Fibroblast of upper back skin (primary cell): ENCODE measurements at places on chromosomes 16 and 17.

GRCh38 chr16:81076566-81077075, 417 bp downstream of the C16orf46 start:
- peak; percentile 75 for DNase-seq

- no peak for DNase-seq
These were observed 23.8 kb downstream of the MPRIP start for GRCh38 chr17:17066021-17066420.

DNA sequence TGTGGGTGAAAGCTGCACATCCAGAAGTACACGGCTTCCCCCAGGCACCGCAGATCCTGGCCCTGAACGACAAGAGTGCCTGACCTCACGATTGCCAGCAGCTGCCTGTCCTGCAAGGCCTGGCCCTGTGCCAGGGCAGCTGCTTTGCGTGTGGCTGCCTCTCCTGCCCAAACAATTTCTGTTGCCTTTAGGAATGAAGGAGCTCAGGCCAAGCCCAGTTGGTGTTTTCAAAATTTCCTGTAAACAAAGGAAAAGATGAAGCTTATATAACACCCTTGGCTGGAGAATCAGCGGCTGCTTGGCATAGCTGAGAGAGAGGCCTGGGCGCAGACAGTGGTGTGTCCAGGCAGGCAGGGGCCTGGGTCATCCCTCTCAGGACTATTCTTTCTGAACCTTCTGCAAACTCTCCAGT, 11.7 kb upstream of the SLC47A2 start:
- peak; percentile 21 for DNase-seq

DNA sequence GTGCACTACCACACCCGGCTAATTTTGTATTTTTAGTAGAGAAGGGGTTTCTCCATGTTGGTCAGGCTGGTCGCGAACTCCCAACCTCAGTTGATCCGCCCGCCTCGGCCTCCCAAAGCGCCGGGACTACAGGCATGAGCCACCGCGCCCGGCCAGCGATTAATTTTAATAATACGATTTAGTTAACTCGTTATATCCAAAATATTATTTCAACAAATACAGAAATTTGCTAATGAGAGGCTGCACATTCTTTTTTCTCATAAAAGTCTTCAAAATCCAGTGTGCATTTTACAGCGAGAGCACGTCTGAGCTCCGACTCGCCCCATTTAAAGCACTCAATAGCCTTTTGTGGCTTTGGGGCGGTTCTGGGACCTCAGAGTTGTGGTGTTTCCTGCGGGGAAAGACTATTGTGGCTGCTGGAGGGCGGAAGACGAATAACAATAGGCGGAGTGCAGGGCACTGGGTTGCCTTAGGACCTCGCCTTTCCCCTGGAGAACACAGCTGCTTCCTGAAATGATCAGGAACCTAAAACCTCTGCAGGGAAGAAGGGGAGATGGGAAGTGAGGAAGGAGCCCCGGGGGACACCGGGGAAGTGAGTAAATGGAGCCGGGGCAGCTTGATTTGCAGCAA, 2.9 kb upstream of the ZSCAN10 start:
- DNase-seq = no peak

GRCh38 chr16:31467151-31467773, 4.7 kb upstream of the TGFB1I1 start:
- DNase-seq = no peak

DNA sequence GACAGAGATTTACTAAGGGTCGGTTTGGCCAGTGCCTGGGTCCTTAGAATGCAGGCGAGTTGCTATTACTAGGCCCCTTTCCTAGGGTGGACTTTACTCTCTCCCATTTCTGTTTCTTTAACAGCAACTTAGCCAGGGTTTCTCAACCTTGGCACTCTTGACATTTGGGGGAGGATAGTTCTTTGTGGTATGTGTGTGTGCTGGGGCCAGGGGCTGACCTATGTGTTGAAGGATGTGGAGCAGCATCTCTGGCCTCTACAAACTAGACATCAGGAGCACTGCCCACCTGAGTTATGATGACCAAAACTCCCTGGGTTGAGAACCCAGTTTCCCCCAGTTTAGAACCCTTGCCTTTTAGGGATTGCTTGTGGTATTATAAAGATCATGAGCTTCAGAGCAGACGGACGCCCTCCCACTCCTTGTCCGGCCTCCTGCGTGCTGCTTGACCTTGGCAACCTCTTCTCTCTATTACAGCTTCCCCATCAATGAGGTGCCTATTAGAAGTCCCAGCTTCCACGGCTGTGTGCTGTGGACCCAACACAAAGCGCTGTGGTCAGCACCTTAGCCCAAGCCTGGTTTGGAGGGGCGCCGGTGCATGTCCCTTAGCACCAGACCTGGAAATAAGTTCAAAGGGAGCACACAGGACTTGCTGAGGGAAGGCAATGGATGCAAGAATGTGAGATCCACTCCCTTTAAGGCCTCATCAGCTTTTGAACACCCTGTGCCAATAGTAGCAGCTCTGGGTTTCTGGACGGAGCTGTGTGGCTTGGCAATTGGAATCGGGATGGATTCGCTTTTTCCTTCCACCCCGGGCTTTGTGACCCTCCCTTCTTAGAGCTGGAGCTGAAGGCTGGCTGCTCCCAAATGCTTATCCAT, 239.2 kb upstream of the MAF start:
- DNase-seq = no peak
